Femur (tissue), 1 donor: ENCODE measurements at places on chromosomes 6 and 20.

DNA sequence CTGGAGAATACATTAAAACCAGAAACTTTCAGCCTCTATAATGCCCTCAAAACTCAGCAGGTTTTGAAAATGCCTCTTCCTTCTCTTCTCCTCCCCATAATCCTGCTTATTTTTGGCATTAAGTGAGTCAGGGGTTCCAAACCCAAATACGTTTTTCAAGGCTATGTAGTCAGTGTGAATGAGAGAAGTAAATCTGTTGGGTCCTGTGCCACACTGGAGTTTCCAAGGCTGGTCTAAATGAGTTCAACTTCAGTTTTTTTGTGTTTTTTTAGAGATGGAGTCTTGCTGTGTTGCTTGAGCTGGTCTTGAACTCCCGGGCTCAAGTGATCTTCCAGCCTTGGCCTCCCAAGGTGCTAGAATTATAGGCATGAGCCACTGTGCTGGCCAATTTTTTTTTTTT, 20.9 kb downstream of the PTPRA start:
- no peak for DNase-seq

GRCh38 chr20:19602675-19603375, 155.2 kb upstream of the RIN2 start:
- peak; percentile 54 for DNase-seq

DNA sequence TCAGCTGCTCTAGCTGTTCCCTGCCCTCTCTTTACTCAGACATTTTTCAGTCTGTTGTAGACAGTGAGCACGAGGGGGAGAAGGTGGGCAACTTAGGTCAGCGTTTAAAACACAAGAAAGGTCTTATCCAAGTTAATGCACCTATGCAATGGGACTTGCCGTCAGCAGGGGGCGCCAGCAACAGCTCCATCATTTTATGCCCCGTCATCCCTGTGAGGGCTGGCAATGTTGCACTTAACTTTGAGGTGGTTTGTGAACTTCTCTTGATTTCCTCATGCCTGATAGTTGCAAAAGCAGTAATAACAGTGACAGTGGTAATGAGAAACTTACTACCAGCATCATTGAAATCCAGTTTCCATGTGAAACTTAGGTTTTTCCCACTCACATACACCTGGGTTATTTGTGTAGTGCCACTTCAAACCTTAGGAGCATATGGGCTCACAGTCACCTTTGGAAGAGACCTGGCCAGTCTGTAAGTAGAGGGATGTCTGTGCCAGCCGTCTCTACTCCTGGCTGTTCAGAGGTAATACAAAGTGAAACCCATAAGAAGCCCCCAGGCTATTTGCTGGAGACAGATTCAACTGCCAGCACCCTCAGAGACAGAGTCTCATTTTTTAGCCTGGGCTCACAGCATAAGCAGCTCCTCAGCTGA, 44.9 kb upstream of the ID1 start:
- peak; percentile 77 for DNase-seq

- DNase-seq, result no peak
Measured at GRCh38 chr6:42498473-42499128, 46.9 kb upstream of the TRERF1 start.

DNA sequence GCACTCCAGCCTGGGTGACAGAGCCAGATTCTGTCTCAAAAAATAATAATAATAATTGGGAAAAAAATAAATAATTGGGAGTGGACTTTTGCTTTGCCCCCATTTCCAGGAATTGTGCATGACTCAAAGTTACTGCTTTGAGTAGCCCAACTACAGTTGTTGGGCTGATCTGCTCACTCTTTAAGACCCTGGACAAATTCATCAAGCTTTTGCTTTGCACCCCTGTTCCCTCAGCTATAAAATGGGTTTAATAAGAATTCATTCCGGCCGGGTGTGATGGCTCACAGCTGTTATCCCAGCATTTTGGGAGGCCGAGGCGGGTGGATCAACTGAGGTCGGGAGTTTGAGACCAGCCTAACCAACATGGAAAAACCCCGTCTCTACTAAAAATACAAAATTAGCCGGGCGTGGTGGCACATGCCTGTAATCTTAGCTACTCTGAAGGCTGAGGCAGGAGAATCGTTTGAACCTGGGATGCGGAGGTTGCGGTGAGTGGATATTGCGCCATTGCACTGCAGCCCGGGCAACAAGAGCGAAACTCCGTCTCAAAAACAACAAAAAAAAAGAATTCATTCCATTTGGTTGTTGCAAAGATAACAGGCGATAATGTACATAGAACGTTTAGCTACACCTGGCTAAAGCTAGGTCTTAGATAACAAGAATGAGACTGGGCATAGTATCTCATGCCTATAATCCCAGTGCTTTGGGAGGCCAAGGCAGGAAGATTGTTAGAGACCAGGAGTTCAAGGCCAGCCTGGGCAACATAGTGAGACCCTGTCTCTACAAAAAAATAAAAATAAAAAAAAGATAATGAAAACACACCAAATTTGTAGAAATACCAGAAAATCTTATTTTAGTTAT, 87.9 kb upstream of the ZNF217 start:
- DNase-seq, result no peak

GRCh38 chr6:68122032-68122431, 513.0 kb upstream of the ADGRB3 start:
- no peak for DNase-seq

DNA sequence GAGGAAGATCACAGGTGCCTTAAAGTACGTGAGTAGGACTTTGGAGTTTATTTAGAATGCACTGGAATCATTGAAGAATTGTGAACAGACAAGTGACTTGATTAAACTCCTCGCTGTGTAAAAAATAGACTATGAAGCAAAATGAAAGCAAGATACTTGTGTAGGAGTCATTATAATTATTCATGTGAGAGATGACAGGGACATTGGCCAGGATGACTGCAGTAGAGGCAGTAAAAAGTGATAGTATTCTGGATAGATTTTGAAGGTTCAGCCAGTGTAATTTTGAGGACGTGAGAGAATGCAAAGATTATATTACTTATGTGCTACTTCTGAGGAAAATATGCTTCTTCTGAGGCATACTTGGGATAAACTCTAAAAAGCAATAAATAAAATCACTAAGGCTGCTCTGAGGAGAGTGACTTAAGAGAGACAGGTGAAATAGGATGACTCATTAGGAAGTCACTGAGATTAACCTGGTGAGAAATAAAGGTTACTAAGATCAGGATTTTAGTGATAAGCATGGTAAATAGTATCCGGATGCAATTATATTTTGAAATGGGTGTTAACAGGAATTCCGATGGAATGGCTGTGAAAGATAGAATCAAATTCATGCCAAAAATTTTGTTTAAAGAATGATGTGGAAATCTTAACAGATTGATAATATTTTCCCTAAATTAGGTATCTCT, 202.0 kb downstream of the CENPW start:
- no peak for DNase-seq

DNA sequence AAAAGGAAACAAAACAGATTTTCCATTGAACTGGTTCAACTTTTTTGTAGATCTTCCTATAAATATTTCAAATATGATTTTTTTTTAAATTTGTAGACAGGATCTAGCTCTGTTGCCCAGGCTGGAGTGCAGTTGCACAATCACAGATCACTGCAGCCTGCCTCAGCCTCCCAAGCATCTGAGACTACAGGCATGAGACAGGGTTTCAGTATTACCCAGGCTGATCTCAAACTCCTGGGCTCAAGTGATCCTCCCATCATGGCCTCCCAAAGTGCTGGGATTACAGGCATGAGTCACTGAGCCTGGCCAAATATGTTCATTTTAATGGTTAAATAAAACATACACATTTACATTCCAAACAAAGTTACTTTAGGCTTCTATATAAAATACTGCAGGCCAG, 33.6 kb downstream of the SAMHD1 start:
- DNase-seq, result no peak

GRCh38 chr6:167850782-167851181, 24.1 kb downstream of the AFDN start:
- DNase-seq, result no peak

DNA sequence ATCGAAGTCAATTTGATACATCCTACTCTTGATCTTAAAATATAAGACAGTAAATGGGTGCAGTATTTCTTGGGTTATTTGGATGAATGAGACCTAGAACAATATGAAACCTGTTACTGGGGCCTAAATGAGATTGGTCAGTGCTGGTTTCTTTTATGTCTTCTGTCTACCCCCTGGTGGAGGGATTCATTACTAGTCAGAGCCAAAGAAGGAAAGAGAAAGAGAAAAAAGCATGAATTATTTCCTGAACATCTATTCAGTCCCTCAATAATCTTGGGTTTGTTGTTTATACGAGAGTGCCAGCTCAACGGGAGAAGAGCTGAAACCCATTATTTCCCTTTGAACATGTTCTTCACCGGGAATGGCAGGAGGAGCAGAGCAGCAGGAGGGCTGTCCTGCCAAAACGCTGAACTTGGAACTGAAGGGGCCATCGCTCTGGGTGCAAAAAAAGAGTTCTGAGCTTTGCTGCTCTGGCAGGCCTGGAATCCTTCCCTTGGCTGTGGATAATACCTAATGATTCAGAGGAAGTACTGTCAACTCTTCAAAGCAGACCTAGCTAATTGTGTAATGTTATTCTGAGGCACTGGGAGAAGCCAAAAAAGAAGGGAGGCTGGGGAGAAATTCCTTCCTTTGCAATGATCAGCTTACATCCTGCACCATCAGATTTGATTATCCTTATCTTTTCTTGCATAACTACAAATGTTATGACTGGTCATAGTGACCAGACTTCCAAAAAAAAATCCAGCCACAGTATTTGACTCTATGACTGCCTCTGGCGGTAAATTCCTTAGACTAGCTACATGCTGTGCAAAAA, 72.0 kb downstream of the BLOC1S5 start:
- no peak for DNase-seq

DNA sequence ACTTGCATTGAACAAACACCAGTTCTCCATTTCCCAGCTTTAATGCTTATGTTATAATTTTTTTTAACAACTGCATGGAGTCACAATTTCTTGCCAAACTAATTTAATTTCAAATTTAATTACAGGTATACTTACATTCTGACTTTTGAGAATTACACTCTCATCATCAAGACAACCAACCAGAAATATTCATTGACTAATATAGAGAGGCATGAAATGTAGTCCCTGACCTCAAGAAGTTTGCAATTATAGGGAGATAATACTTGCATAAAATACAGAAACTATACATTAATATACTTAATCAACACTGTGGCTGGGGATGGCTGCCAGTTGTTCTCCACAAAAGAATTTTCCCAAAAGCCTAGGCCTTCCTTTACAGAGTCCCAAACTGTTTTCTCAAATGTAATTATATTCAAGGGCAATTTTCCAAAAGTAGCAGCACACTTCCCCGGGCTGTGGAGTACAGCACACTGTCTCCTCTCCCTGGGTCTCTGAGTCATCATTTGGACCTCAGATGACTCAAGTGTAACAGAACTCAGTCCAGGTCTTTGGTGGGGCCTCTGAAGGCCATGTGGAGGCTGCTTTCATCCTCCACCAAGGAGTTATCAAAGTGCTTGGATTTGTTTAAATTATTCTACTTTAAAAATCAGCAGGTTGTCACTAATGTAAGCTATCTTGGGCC, 114.1 kb downstream of the KIF16B start:
- DNase-seq, result peak; percentile 31

DNA sequence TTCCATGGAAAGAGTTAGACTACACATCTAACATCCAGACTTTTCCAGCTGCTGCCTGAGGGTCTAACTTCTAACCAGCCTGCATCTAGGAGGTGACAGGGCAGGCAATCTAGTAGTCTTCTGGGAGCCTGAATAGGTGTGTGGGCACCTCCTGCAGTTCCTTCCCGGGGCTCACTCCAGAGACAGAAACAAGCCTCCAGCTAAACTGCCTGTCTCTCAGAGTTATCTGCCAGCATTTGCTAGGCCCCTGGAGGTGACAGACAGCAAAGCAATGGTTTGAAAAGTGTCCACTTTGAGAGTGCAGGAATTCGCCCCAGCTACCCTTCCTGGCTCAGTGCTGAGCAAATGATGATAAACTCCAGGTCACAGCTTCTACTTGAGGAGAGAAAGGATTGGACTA, 240.5 kb upstream of the PRSS16 start:
- DNase-seq, result no peak

GRCh38 chr6:26311012-26311384, 54.0 kb upstream of the BTN3A2 start:
- DNase-seq, result peak; percentile 42

DNA sequence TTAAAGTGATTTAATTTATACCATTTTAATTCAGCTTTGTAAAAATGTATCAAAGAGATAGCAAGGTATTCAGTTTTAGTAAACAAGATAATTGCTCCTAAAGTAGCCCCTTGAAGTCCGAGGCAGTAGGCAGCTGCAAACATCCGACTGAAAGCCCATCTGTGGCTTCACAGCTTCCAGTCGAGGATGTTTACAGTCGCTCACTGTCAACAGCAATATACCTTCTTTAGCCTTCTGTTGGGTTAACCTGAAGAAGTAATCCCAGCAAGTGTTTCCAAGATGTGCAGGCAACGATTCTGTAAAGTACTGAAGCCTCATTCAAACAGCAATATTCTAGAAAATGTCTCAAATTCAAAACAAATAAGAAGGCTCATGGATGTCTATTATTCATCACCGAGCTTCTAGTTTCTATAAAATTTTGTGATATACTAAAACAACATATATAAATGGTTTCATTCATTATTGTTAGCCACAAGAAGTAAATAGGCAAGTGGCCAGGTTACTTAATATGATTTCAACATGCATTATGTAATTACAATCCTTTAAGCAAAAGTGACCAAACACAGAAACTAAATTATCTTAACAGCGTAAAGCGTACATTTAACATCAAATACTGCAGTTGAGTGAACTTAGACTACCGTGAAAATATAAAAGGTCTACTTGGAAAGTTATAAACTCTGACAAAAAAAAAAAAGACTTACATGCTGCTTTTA, 115.0 kb downstream of the OGFRL1 start:
- DNase-seq, result no peak

- DNase-seq, result peak; percentile 62
Measured at GRCh38 chr6:148758492-148758891, 11.7 kb downstream of the UST start.

- DNase-seq, result no peak
Measured at GRCh38 chr6:44464527-44465310, 77.2 kb downstream of the CDC5L start.

DNA sequence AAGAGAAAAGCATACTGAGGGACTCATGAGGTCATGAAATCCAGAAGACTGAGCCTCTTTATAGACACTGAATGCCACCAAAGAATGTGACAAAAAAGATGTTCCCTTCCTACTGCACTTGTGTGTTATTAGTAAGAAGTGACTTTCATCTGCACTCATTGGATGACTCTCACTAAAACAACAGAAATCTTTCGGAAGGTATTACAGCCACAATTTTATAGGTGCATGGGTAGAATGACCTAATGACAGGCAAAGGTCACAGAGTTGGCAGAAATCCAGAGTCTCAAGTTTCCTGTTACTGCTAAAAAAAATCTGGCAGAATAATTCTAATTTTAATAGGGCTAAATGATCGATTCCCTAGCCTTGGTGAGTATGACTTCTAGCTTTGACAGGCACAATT, 13.3 kb downstream of the PKHD1 start:
- DNase-seq, result no peak
